ENCODE measurements at places on chromosomes 6 and 20.

DNA sequence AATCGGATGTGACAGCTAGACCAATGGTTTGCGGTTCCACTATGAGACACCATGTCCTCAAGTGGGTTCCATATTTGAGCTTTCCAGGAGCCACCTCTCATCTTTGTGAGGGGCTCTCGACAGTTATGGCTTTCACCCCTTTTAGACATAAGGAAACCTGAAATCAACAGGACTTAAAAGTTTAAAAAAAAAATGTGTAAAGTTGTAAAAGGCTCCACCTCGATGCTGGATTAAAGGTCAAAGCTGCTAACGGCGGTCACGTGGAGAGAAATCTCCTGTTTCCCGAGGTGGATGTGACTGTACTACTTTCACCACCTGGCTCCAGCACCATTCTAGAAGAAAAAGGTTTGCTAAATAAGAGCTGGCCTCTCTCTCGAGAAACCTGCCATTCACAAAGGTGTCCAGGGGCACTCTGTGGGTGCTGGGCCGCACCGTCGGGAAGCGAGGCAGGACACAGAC is 542 bp downstream of the ATP5F1E start:
- DNase-seq: no peak

DNA sequence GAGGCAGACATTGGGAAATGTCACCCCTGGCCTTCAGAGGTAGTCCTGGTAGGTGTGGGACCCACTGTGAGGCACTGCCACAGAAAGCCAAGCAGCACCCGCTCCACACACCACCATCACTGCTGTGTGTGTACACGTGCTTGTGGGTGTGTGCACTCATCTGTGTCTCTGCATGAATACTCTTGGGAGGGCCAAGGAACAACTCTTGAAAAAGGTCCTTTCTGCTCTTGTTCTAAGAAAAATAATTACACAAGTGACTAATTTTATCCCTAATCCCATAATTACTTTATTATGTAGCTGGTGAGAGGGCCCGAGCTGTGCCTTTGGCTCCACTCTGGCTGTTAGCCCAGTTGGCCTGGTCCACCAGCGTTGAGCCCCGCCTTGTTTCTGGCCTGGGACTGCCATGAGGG is 21.7 kb upstream of the EPB41L1 start:
- DNase-seq: no peak

DNA sequence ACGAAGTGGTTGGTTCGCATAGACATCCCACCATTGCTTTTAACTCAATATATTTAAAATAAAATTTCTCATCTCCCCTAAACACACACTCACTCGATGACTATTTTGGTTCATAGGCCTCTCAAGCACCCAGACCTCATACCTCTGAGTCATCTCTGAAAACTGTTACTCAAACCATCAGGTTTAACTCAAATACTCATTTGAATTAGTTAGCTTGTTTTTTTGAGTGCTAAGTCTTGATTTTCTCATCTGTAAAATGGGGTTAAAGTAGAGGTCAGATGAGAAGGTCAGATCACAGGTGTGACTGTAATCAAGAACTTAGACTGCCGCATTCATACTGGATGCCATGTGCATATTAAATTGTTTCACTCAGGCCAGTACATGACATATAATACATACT is 243.9 kb upstream of the TENT5A start:
- no peak for DNase-seq

GRCh38 chr6:37556881-37557644 is 57.4 kb upstream of the CCDC167 start:
- no peak for DNase-seq

DNA sequence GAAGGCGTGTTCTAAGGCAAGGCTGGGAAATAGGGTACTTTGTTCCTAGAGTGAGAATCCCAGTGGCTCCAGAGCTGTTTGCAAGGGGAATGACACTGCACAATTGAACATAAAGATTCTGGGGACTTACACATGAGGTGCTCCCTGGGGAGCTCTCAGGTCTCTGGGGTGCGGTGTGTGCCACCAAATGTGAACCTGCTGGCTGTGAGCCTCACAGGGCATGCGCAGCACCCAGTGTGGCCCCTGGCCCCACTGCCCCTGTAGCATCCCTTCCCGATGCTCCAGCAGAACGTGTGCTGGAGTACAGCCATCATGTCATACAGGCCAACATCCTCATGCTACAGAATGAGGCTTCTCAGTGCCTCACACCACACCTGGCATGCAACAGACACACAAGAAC is 68.2 kb downstream of the TOX2 start:
- no peak for DNase-seq

GRCh38 chr6:20487669-20488375 is 46.4 kb upstream of the CDKAL1 start:
- DNase-seq: no peak
